Femur (tissue), 1 donor: ENCODE measurements at places on chromosomes 5 and 9.
A peak's percentile ranks its signal among the peaks of the same experiment; 100 is the strongest.

- no peak for DNase-seq
Observed at GRCh38 chr9:68832861-68833518, 128.0 kb downstream of the PIP5K1B start.

- no peak for DNase-seq
Observed at GRCh38 chr9:133826289-133827085, 88.3 kb upstream of the SARDH start.

DNA sequence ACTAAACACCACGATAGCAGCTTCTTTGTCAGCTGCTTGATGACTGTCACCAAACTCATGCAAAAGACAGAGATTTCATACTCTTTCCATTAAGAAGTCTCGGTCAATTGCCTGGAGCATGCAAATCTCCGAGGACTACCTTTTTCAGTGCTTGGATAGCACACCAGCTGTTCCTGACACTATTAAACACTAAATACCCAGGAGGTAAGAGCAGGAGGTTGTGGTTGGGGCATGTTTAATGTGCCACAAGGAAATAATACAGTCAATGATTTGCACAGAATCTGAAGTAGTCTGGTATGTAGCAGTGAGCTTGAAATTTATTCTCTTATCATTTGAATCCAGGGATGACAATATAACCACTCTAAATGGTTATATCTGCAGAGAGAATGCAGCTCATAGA, 996.2 kb downstream of the CDH12 start:
- DNase-seq, result no peak

GRCh38 chr5:24492229-24492628, 152.5 kb downstream of the CDH10 start:
- DNase-seq, result no peak

- no peak for DNase-seq
Observed at GRCh38 chr5:169789417-169789940, 152.4 kb downstream of the DOCK2 start.

- no peak for DNase-seq
Observed at GRCh38 chr5:59496524-59497134, 396.9 kb downstream of the PDE4D start.

DNA sequence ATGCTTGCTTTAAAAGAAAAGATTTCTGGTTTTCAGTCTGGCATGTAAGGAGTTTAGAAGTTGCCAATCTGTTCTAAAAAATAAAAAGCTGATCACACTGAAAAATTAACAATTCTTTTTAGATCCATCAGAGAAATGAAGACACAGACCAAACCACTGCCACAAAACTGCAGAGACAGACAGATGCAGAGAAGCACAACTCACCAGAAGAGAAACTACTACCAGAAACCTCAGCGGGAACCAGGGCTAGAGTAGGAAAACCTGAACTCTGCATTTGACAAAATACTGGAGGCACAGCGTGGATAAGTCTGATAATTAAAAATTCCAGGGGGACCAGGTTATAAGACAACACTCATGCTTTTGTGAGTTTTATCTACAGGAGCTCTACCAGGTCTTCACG, 28.8 kb downstream of the FBXL17 start:
- DNase-seq, result no peak

DNA sequence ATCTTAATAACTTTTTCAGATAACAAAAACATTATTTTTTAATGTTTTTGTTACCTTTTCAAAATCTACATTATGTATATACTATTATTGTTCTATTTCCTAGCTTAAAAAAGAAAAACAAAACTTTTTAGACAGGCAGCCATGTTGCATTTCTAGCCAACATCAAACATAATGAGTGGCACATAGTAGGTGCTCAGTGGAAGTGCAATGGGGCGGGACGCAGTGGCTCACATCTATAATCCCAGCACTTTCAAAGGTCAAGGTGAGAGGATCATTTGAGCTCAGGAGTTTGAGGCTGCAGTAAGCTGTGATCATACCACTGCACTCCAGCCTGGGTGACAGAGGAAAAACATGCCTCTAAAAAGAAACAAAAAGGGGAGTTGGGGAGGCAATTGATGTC, 68.4 kb downstream of the MED27 start:
- DNase-seq, result no peak

GRCh38 chr5:107472620-107473064, 198.1 kb downstream of the EFNA5 start:
- no peak for DNase-seq

- DNase-seq, result peak; percentile 43
Observed at GRCh38 chr9:10059044-10059443, 553.8 kb downstream of the PTPRD start.

- no peak for DNase-seq
Observed at GRCh38 chr9:133777871-133778270, 39.7 kb upstream of the SARDH start.

DNA sequence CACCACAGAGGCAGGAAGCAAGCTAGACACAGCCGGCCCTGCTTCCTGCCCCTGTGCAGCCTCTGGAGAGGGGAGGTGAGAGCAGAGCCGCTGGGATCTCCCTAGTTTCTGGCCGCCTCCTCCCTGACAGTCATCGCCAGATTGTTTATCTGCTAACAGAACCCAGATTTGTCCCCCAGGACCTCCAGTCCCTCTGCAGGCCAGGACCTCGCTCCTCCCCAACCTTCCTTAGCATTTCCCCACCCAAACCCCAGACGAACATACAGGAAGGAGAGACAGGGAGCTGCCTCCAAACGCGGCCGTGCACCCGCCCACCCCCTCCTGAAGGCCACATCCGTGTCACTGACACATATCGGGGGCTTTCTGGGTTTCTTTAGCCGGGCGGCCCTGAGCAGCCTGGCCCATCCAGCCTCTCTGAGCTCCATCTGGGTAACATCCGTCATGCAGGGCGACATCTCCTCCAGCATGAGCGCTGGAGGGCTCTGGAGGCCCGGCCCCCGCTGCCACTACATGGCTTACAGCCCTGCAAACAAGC, 47.5 kb downstream of the DBH start:
- no peak for DNase-seq

- DNase-seq, result no peak
Observed at GRCh38 chr5:160280384-160281095, 31.8 kb downstream of the CCNJL start.

DNA sequence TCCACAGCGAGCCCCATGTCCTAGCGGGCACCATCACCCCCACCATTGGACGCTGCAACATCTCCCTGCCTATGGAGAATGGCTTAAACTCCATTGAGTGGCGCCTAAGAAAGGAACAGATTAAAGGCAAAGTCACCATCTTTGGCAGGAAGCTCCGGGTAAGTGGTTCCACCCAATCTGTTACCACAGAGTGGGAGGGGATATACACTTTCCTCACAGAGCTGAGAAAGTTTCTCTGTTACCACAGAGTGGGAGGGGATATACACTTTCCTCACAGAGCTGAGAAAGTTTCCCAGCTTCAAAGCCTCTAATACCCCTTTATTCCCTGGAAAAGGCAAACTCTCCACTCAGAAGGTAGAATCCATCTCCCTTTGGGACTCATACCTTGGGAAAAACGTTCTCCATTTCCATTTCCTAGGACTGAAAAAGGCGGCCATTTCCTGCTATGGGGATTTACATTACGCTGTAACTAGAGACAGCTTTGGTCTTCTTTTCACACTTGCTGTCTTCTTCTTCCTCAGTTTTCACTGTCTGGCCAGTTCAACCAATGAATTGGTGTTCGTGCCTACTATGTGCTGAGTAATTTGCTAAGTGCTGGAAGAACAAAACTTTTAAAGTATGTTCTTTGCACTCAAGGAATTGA, 63.4 kb upstream of the WWC1 start:
- DNase-seq, result no peak

GRCh38 chr5:179272326-179273072, 72.8 kb downstream of the ADAMTS2 start:
- DNase-seq, result peak; percentile 24

DNA sequence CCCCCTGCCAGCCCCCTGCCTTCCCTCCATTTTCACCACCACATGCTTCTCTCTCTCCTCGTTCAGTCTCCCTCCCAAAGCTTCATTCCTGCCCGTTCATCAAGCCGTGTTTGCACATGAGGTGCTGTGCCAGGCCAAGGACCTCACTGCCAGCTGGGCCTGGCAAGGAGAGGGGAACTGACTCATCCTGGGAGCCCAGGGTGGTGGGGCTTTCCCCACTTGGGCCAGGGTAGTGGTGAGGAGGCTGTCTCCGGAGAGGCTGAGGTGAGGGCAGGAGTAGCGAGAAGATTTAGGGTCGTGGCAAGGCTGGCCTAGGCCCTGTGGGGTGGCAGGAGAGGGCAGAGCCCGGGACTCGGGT, 30.4 kb upstream of the NOTCH1 start:
- DNase-seq, result no peak

DNA sequence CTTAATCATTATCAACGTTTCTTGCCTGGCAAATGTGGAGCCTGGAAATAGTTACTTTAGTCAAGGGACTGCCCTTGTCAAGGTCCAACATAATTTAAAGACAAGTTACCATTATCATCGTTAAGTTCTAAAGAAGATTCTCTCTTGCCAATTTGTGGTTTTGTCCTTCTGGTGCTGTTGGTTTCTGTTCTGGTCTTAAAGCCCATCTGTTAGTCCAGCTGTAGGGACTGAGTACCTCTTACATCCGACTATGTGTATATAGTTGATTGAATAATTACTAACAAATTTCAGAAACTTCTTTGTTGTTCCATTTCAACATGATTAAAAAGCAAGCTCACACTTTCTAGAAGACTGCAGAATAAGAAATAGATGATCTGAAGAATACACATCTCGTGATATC, 1854.9 kb downstream of the MAT2B start:
- DNase-seq, result no peak

DNA sequence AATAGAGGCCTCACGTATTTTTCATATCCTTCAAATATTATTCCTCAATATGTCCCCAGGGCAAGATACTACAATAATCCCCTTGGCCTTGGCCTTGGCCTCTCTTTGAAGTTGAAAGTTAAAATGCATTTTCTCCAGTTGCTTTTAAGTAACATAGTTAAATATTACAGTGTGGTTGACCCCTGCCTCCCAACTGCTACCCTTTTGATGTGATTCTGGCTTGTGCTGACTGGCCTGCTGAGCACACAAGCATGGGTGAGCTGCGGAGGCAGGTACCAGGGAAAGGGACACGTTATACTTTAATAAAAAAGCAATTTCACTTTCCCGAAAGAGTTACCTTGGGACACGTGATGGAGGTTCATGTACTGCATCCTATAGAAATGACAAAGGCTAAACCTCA, 17.9 kb upstream of the TMEM252 start:
- DNase-seq, result no peak

- DNase-seq, result no peak
Observed at GRCh38 chr9:107214381-107214780, 68.7 kb upstream of the RAD23B start.

DNA sequence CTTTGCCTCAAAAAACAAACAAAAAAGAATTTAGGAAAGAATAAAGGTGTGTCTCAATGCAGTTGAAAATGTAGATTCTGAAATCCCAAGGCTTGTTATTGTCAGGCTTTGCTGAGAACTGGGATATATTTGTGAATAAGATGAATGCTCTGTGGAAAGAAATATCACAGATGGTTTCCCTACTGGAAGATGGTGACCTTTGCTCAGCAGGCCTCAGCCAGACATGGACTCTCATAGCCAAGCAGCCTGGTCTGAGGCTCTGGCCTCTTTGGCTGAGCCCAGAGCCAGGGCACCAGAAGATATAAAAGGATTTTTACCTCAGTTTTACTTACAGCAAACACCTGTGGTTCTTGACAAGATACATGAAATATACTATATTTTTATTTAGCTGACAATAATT, 37.1 kb downstream of the AGXT2 start:
- no peak for DNase-seq

GRCh38 chr9:93951655-93952118, 3.5 kb downstream of the BARX1 start:
- DNase-seq, result no peak

DNA sequence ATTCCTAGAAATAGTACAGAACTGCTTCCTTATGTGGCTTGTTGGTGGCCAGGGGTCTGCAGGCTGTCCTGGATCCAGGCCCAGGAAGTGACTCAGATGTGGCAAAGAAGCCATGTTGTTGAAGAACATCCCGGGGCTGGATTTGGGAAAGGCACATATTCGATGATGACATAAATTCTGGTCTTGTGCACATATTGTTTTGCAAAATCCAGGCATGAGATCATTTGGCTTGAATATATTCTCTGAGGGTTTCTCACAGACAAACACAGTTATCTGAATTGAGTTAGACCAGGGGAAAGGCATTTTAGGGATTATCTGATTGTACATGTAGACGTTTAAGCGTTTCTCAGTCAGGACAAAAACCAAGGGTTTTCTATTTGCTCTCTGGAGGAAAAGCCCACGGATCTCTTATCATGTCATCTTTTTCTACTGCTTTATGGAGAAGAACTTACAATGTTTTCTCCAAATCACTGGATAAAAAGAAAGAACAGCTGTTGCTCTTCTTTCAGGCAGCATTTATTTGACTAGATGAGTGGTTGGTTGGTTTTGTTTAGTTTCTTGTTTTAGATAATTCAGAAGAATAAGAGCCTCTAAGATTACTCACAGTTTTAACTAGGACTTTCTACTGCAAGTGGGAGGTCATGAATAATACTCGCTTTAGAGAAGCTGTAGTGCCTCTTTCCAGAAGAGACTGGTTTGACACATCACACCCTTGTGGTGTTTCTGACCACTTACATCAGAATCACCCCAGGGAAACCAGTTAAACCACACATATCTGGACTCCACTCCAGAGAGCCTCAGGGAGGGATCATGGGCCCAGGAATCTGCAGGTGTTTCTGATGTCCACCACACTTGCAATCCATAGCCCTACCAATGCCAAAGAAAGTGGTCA, 29.5 kb upstream of the LHFPL2 start:
- peak; percentile 91 for DNase-seq

DNA sequence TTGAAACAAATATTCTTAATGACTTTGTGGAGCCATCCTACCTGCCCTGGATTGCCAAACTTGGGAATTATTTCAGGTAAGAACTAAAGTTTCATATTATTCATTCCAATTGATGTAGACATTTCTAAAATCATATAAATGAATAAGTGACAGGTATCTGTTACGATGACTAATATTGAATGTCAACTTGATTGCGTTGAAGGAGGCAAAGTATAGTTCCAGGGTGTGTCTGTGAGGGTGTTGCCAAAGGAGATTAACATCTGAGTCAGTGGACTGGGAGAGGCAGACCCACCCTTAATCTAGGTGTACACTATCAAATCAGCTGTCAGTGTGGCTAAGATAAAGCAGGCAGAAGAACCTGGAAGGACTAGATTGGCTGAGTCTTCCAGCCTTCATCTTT, 1688.4 kb upstream of the CDH9 start:
- no peak for DNase-seq

GRCh38 chr5:6791031-6791430, 77.8 kb downstream of the TENT4A start:
- DNase-seq, result no peak

DNA sequence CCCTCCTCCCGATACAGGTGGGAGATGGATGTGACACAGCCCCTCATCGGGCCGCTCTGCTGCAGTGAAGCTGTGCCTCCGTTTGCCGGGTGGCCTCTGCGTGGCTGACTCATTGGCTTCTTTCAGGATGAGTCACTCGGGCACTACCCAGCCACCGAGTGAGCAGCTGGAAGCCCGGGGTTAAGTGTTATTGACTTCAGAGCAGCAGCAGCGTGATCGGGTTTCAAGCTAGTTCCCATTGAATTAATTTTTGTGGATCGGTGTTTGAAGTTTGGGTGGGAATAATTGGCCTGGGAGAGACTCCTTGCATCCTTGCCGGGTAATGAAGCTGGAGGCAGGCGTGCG, 266.4 kb upstream of the IRX4 start:
- no peak for DNase-seq

GRCh38 chr5:107389775-107390148, 281.0 kb downstream of the EFNA5 start:
- DNase-seq, result no peak

GRCh38 chr5:52457810-52458209, 329.9 kb upstream of the ITGA1 start:
- DNase-seq, result no peak
